Stimulated activated CD8-positive, alpha-beta memory T cell treated with anti-CD3 and anti-CD28 coated beads, Interleukin-15, amount 100 ng/mL, for 24 hours (primary cell): ENCODE measurements at places on chromosomes 3 and 15.

GRCh38 chr15:63811942-63812550 is 21.7 kb downstream of the HERC1 start:
- no peak for DNase-seq

GRCh38 chr3:18295171-18295920 is 129.8 kb downstream of the SATB1 start:
- no peak for DNase-seq

DNA sequence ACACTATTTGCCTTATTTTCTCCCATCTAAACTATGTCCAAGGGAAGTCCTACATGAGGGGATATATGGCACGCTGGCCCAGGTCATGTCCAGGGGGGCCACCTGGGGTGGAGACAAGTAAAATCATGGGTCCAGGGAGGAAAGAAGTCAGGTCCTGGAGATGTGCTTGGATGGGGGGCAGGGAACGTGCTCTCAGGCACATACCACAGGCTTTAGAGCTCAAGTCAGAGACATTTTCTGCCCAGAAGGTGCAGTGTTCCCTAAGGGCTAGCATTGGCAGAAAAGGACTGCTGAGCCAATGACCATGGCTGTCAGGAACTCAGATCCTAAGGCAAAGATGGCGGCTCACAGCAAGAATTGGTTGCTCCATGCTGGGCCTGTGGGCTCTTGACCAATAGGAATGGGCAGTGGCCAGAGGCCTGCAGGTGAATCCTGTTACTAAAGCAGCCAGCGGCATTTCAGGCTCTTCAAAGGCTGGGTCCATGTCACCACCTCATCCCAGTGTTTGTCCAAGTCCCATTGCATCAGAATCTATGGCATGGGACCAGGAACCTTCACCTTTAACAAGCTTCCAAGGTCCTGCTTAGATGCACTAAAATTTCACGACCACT is 175.0 kb downstream of the RPLP1 start:
- no peak for DNase-seq

DNA sequence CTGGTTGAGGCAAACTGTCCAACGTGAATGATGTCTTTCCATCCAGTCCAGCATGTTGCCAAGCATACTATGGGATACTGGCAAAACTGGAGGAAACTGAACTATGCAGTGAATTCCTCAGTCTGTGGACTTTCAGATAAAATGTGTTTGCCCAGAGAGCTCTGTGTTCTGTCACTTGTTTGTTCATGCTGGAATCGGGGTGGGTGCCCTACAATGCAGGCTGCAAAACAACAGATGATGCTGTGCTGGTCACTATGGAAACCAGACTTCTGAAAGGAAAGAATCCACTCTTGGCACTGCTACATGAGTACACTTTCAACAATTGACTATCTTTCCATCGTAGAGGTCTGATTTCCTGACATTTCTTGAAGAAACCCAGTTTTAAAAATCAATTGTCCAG is 272.5 kb upstream of the ARHGEF26 start:
- no peak for DNase-seq

DNA sequence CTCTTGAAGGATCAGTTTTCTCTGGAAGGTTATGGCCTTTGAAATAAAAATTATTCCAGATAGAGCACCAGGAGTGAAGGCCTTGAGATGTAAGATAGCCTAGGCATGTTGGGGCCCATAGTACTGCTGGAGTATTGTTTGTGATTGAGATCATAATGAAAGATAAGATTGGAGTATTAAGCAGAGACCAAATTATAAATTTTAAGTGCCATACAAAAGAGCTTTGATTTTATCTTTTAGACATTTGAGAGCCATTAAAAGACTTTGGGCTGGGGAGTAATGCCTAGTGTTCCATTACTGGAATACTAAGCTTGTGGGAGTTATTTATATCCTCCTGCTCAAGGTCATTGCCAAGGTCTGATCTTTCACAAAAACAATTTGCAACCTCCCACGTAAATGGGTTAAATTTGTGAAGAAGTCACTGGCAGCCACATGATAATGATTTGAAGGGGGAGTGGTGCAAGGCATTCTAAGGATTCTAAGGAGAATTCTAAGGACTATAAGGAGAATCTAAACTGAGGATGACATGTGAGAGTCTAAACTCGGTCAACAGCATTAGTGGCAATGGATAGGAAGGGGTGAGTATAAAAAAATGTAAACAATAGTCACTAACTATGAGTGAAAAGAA is 12.8 kb downstream of the ELL3 start:
- DNase-seq, result no peak
